ENCODE measurements at places on chromosomes 4 and X. TPM values are rescaled to one million over a fixed set of nuclear protein-coding genes. Genes with fewer than 3 reads are reported as not detected.
A peak's percentile ranks its signal among the peaks of the same experiment; 100 is the strongest.

The FRMD7 gene
- not detected for total RNA-seq

DNA sequence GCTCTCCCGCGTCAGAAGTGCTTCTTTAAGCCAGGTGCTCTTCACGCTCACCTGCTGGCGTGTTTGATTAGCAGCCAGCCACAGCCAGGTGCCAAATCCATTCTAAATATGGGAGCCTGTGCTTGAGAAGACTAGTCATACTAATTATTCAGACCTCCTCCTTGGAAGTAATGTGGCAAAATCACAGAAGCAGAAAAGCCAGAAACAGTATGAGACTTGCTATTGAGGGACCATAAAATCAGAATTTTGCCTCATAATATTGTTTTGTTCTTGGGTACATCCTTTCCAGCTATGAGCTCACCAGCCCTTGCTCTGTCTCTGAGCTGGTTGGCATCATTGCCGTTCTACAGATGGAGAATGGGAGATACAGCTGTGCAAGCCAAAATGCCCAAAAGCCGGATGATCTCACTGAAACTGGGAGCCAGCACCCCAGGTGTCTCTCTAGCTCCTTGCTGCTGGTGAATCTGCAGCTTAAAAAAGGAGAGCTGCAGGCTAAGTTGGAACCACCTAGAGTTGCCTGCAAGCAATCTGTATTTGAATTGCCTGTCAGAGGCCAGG lies 205.4 kb downstream of the SHROOM3 start:
- DNase-seq: no peak

DNA sequence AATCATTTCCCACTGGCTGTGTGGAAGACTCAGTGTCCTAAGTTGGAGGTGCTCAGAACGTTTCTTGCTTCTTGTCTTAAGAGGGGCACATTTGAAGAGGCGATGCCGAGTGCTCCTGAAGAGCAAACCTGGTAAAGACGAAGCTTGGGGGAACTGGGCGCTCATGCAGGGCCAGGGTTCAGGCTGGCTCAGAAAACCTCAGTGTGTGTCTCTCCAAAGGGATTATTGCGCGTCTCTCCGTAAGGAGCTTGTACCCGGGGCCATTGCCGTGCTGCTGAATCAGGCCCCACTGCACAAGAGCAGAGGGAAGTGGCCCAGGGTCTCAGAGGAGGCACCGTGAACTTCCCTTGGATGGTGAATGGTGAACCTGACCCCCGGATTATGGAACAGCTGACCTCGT lies 44.4 kb downstream of the PSAPL1 start:
- no peak for DNase-seq

DNA sequence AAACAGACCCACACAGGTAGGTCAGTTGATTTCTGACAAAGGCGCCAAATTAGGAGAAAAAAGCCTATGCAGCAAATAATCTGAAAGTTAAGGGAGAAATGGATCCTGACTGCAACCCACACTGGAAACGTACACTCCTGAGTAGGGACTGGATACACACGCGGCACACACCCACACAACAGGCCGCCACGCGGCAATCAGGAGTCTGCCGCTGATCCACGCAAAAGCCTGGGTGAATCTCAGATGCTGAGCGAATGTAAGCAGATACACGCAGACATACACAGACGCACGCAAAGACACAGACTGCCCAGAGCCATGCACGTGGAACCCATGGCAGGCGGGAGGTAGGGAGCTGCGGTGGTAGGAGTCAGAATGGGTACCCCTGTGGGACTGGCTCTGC lies 21.7 kb downstream of the LRPAP1 start:
- no peak for DNase-seq

- no peak for DNase-seq
Measured at GRCh38 chr4:38923746-38924145, 56.1 kb downstream of the FAM114A1 start.

- peak; percentile 14 for DNase-seq
Measured at GRCh38 chr4:158172261-158173258, at the start of gene GASK1B. GASK1B (minus strand) TSS chr4:158173025; CDS start chr4:158171375, 1,650 bp downstream.

- peak; percentile 9 for DNase-seq
Measured at GRCh38 chr4:48270951-48271473, 1.4 kb upstream of the TEC start.

DNA sequence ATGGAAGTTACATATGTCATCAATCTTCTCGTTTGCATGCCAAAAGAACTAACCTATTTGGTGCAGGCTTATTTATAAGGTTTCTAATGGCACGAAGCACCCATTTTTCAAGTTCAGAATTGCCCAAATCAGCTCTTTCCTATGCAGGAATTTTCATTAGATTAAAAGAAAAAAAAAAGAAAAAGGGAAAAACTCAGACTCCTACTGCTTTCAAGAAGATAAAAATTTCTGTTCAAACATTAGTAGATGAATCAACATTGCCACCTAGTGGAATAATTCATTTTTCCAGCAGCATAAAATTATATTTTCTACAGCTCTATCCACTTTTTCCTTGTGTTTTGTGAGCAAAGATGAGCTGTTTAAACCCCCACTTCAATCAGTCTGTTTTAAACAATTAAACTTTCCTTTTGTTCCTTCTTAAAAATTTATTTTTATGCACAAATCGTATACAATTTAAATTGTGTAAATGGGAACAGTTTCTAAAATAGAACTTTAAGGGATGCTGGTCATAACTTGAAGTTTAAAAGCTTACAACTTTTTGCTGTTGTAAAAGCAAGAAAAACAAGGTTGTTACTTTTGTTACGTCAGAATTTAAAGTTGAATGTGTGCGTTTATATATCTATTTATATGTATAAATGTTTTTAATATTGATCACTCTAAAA lies 309.9 kb downstream of the ARAP2 start:
- DNase-seq: no peak

The PABPC4L gene
- not detected for total RNA-seq

GRCh38 chr4:88809576-88810219 lies 112.1 kb upstream of the NAP1L5 start:
- no peak for DNase-seq

GRCh38 chr4:78613522-78614321 lies 62.2 kb downstream of the ANXA3 start:
- no peak for DNase-seq

DNA sequence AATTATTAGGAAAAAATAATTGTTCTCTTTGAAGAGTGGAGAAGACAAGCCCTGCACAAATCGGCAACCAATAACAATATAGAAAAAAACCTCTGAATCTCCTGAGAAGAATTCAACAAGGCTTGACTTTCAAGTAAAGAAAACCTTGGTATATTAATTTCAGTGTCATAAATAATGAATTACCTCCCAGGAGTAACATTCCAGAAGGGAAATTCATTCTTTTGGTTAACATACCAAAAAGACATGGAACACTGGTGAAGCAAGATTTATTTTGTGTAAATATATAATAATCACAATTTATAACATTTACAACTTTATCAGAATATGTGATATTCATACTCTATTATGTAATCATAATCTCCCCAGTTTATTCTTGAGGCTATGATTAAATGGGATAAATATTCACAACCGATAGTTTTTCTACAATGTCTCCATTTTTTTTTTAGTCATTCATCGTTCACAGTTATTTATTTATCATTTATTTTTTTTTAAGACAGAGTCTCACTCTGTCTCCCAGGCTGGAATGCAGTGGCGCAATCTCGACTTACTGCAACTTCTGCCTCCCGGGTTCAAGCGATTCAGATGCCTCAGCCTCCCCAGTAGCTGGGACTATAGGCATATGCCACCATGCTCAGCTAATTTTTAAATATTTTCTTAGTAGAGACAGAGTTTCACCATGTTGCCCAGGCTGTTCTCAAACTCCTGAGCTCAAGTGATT lies 53.0 kb upstream of the RPS6KA6 start:
- DNase-seq: no peak

DNA sequence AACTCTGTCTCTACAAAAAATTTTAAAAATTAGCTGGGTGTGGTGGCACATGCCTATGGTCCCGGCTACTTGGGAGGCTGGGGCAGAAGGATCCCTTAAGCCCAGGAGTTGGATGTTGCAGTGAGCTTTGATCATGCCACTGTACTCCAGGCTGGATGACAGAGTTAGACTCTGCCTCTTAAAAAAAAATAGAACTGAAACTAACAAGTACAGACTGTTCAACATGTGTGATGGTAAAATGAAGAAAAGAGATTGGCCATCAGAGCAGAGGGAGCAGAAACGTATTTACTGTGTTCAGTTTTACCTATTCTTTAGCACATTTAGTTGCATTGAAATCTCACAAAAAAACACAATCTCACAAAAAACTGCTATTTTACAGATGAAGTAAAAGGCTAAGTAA lies 77.9 kb upstream of the NAP1L5 start:
- DNase-seq: no peak

- DNase-seq: no peak
Measured at GRCh38 chr4:159735281-159736207, 632.7 kb downstream of the RAPGEF2 start.

The HTRA3 gene
- total RNA-seq: not detected

DNA sequence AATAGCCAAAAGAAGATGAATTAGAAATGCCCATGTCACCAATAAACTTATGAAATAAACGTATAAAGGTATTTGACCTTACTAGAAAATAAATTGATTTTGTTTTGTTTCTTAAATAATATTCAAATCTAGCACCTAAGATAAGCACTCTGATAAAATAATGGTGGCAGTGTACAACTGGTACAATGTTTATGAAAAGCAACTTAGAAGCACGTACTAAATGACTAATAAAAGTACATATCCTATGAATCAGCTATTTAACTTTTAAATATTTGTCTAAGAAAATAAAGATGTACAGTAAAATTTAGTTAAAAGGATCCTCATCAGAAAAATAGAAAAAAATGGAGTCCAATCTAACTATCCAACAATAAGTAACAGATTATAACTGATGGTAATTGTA lies 6.7 kb downstream of the MANBA start:
- DNase-seq: no peak

- no peak for DNase-seq
Measured at GRCh38 chr4:30760551-30760950, 40.4 kb downstream of the PCDH7 start.

DNA sequence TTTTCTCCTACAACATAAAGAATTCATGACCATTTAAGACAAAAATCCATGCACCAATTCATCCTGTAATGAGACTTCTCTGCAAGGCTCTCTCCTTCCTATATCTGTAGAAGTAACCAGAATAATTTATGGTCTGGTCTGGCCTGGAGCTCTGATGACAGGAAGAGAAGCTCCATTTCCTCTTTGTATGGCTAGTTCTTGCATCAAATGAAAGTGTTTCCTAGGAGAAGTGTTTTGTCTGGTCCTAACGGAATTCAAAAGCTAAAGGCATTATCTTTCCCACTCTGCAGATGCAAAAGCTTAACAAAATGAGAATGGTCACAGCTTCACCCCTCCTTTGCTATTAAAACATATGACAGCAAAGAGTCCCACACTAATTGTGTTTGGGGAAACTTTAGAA lies 55.1 kb downstream of the SPATA18 start:
- no peak for DNase-seq
